ENCODE measurements at places on chromosomes 3 and 15.

GRCh38 chr15:78968539-78969271 is 23.9 kb upstream of the CTSH start:
- no peak for DNase-seq

GRCh38 chr3:137514853-137515252 is 249.3 kb upstream of the SOX14 start:
- DNase-seq: no peak

DNA sequence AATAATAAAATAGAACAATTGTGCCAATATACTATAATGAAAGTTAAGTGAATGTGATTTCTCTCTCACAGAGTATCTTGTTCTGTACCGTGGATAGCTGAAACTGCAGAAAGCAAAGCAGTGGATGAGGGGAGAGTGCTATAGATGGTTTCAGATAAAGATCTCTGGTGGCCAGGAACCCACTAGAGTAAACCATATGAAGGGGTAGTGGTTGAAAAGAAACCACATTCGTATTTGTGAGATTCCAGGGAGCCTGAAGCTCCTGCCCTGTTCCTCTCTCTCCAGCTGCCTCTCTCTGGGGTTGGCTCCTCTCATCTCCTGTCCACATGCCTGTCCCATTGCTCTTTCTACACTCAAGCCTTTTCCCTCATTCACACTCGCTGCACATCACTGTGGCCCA is 8.9 kb downstream of the ABHD17C start:
- no peak for DNase-seq

GRCh38 chr3:11226042-11226370 is 46.2 kb upstream of the ATG7 start:
- DNase-seq: no peak

DNA sequence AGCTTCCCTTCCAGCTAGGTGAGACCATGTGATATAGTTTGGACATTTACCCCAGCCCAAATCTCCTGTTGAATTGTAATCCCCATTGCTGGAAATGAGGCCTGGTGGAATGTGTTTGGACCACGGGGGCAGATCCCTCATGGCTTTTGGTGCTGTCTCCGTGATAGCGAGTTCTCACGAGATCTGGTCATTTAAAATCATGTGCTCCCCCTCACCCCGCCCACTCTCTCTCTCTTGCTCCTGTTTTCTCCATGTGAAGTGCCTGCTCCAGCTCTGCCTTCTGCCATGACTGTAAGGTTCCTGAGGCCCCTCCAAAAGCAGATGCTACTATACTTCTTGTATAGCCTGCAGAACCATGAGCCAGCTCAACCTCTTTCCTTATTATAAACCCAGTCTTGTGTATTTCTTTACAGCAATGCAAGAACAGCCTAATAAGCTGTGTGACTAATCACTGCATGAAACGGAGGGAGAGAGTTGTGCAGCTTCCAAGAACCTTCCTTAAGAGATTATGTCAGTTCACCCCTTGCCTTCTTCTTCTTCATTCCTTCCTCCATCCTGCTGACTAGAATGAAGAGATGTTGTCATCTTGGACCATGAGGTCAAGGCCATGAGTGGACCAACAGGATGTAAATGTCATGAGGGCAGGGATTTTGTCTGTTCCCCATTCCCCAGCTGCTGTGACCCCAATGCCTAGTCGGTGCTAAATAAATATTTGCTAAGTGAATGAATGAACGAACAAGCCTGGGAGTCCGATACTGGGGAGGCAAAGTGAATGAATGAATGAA is 91.0 kb downstream of the CPN2 start:
- DNase-seq: no peak

- DNase-seq: no peak
Observed at GRCh38 chr15:68365140-68365745, 66.7 kb downstream of the ITGA11 start.

DNA sequence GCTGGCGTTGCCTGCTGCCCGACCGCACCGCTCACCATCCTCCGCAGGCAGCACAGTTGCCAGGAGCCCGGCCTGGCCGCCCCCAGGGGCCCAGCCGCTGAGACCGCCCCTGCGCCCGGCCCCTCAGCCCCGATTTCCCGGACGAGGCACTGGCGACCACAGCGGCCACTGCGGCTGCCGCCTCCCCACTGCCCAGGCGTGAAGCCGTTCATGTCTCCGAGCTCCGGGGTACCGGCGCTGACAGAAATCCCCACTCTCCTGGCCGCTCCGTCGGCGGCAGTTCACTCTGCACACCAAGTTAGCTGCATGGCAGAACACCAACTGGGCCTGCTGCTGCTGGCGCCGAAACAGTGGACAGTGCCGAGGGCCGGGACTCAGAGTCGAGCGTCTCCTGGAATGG is 8.5 kb downstream of the SELENOT start:
- DNase-seq: no peak

DNA sequence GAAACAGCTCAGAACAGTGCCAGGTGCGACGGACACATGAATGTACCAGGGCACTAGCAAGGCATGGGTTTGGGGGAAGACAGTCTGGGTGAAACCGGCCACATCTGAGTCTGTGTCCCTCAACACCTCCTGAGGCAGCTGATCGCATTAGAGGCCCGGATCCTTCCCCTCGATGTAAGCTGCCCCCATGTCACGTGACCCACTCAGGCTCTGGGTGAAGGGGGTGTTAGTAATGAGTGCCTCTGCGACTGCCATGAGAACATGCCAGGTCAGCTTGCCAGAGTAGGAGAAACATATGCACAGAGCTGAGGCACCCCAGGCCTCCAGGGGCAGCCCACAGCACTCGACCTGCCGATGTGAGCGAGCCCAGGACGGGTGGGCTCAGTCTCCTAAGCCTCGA is 29.7 kb downstream of the PRR23E start:
- DNase-seq: no peak

DNA sequence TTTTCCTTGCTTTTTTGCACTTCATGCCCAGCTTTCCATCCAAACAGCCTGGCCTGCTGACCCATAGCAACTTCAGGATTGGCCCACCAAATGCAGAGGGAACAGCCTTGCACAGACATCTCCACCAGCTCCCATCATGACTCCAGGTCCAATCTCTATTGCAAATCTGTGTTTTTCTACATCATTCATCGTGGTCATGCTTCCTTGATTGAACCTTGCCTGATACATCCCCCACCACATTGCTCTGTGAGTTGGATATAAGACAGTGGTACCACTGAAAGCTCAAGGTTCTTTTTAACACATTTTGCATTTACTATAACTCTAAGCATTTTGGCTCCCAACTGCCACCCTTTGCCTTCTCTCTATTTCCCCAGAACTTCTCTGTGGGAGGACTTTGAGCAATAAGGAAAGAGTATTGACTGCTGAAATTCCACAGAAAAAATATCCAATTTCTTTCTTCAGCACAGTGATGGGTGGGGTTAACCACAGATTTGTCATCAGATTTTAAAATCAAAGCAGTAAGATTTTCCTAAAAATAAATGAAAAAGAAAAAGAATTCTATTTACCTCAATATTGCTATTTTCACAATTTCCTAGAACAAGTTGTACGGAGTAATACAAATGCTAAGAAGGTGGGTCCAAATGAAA is 114.6 kb upstream of the GALNT15 start:
- no peak for DNase-seq

DNA sequence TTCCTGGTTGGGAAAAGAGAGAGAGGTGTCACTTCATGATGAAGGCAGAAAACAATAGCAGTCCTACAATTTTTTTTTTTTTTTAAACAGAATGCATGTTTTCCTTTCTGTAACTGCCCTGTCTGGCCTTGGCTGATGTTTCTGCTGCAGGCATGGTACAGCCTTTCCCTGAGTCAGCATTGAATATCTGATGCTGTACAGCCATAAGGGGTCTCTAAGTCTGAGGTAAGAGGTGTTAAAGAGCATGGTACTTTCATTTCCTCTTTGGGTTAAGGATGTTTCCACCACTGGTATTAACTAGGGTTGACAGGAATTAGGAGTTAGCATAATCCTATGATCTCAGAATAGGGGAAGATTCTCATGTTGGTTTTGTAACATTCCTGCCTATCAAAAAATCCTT is 147.4 kb downstream of the CHST2 start:
- DNase-seq: no peak

DNA sequence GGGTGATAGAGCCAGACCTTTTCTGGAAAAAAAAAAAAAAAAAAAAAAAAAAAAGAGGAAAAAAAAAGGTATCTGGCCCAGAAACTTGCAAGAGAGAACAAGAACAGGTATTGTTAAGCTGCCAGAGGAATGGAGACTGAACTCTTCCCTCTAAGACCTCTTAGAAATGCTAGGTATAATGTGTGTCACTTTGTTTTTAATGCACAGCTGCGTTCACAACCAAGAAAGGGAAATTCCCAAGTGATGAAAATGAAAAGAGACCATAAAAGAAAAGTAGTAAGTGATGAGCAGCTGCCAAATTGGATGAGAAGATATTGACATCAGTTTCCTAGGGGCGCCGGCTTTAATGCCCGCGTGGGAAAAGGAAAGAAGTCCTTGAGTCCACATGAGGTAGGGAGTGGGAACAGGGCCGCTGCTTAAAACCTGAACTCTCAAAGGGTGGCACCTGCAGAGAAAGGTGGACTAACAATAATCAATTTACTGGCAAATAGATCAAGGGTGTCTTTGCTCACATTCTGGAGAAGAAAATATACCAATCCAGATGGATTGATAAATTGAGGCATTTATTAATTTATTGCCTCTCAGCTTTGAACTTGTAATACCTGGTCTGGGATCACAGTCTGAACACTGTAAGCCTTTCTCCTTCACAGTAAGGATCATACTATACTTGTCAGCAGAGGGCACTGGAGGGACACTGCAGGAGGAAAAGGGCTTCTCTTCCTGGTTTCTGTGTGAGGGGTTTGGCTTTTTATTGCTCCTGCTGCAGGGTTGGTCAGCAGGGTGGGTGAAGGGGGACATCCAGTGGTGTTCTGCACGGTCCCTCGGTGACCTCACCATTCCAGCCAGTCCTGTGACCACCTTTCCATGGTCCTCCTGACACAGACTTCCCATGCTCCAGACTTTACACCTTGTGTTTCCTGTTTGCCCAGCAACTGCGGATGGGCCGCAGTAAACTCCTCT is 131.6 kb downstream of the AQP9 start:
- no peak for DNase-seq

DNA sequence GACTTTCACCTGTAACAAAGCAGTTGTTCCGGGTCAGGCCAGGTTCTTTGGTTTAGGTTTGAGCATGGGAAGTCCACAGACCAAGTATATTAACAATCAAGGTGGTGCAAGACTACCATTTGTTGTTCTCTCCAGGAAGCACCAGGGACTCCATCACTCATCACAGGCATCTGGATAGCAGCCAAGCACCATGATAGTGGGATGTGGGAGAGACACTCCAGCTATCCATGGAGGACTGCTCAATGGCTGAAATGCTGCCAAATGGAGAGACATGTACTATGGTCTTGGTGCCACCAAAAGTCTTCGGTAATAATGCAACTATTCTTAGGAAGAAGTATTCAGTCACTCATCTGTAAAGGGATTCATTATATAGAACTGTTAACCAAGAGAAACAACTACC is 143.0 kb downstream of the TNIK start:
- peak; percentile 83 for DNase-seq

GRCh38 chr3:183185696-183186095 is 23.2 kb upstream of the LAMP3 start:
- DNase-seq: no peak

DNA sequence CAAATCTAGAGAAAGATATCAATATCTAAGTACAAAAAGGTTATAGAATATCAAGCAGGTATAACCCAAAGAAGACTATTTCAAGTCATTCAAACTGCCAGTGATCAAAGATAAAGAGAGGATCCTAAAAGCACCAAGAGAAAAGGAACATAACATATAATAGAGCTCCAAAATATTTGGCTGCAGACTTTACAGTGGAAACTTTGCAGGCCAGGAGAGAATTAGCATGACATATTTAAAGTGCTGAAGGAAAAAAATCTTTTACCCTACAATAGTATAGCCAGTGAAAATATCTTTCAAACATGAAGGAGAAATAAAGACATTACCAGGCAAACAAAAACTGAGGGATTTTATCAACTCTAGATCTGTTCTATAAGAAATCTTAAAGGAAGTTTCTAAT is 254.3 kb upstream of the ARHGEF26 start:
- DNase-seq: no peak

- no peak for DNase-seq
Observed at GRCh38 chr3:67619991-67620390, 34.4 kb downstream of the SUCLG2 start.

GRCh38 chr3:10160925-10161324 is 3.8 kb upstream of the IRAK2 start:
- no peak for DNase-seq

- no peak for DNase-seq
Observed at GRCh38 chr15:92102395-92102755, 248.9 kb downstream of the SLCO3A1 start.

DNA sequence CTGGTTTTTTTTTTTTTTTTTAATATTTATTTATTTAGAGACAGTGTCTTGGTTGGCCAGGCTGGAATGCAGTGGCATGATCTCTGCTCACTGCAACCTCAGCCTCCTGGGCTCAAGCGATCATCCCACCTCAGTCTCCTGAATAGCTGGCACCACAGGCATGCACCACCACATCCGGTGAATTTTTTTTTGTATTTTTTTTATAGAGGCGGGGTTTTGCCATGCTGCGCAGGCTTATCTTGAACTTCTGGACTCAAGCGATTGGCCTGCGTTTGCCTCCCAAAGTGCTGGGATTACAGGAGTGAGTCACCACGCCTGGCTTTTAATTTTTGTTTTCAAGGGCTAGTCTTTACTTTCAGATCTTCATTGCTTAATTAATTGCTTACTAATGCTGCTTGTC is 13.1 kb downstream of the PCCB start:
- no peak for DNase-seq

DNA sequence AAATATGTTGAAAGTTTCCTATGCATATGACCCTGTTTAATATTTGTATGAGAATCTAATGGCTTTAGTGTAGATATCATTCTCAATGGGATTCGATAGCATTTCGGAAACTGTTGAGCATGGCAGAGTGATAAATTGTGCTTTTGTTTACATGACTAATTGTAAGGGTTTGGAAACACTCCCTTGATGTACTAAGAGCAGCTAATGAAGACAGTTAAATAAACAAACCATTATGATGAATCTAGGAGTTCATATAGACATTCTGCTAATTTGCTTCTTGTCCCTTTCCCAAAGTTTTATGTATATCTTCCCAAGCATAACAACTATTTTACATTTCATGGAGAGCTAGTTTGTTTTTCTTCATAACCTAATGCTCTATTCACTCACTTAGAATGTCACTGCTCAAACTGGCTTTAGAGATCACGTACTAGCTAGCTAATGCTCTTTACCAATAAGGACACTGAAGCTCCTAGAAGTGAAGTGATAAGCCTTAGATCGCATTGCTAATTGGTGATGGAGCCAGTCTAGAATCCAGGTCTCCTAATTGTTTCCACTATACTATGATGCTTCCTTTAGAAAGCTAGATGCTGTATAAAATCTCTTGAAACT is 140.8 kb downstream of the TP63 start:
- DNase-seq: no peak

GRCh38 chr3:128323206-128324081 is 143.2 kb downstream of the DNAJB8 start:
- no peak for DNase-seq

- DNase-seq: no peak
Observed at GRCh38 chr3:170448584-170448983, 29.9 kb downstream of the CLDN11 start.

- DNase-seq: no peak
Observed at GRCh38 chr15:68389936-68390817, 41.8 kb downstream of the ITGA11 start.

GRCh38 chr15:89937365-89938350 is 24.9 kb upstream of the ARPIN start:
- DNase-seq: no peak

Data from NCI-H446 treated with DMSO at 0.1 percent for 48 hours (cell line).